ENCODE measurements at places on chromosomes 5 and 9. TPM values are rescaled to one million over a fixed set of nuclear protein-coding genes. Genes with fewer than 3 reads are reported as not detected.

Gene ZNF462
- 3.5 TPM for polyA plus RNA-seq

Gene F2RL1
- polyA plus RNA-seq, result 0.15 TPM

Gene TAF11L12
- polyA plus RNA-seq, result not detected

Gene HDHD3
- polyA plus RNA-seq, result 14.2 TPM

Gene GZMA
- polyA plus RNA-seq, result not detected

Gene PDCD1LG2
- polyA plus RNA-seq, result 61.9 TPM

Gene NPR2
- 30.1 TPM for polyA plus RNA-seq

Gene ROPN1L
- polyA plus RNA-seq, result 0.54 TPM

Gene ECM2
- 1.9 TPM for polyA plus RNA-seq

Gene DENND4C
- polyA plus RNA-seq, result 12.2 TPM

Gene JAKMIP2
- not detected for polyA plus RNA-seq

Gene PLPP7
- polyA plus RNA-seq, result 3.9 TPM

DNA sequence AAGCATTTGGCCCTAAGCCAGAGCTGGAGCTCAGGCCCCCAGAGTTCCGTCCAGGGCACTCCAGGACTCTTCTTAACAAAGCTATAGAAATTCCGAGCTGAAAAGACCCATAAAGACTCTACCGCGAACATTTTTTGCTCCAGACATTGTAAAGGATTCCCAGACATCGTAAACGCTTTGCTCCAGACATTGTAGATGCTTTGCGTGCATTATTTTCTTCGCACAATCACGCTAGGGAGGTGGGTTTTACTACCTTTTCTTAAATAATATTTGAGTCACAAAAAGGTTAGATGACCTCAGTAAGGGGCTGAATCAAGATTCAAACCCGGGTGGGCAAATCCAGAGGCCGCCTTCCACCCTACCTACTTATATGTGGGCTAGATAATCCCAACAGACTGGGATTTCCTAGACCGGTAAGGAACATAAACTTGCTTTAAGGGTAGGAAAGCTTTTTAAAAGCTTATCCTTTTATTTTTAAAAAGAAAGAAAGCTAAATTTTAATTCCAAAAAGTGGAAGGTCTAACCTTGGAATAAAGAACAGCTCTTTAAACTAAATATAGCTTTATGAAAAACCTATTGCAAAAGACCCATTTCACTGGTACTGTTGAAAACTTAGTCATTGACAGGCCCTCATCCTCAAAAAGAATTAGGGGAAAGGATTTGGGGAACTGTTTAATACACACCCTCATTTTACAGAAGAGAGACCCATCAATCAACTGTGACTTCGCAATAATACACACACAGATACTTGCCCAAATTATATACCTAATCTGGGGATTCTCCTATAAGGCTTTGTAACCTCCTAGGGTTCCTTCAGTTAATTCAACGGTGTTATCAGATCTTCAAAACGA, 822 bp upstream of the TNIP1 start:
- no peak for DNase-seq

- DNase-seq, result no peak
These were observed 19.2 kb downstream of the IRF1 start for GRCh38 chr5:132471151-132471907.

GRCh38 chr9:16624744-16625117, 245.7 kb downstream of the BNC2 start:
- DNase-seq, result no peak

DNA sequence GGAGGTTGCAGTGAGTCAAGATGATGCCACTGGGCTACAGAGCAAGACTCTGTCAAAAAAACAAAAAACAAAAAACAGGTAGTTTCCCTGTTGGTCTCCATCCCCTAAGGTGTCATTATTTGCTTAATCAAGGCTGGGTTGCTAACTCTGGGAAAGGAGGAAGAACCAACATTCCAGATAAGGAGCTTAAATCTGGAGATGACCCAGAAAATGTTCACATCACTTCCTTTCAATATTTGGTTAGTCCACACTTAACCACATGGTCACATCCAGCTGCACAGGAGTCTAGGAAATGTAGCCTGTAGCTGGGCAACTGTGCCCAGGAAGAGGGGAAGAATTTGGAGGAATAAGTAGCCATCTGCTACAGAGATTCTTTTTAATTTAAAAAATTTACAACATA, 25.9 kb upstream of the MEGF9 start:
- no peak for DNase-seq

- no peak for DNase-seq
These were observed 2.4 kb downstream of the TLR4 start for GRCh38 chr9:117706421-117707116.

DNA sequence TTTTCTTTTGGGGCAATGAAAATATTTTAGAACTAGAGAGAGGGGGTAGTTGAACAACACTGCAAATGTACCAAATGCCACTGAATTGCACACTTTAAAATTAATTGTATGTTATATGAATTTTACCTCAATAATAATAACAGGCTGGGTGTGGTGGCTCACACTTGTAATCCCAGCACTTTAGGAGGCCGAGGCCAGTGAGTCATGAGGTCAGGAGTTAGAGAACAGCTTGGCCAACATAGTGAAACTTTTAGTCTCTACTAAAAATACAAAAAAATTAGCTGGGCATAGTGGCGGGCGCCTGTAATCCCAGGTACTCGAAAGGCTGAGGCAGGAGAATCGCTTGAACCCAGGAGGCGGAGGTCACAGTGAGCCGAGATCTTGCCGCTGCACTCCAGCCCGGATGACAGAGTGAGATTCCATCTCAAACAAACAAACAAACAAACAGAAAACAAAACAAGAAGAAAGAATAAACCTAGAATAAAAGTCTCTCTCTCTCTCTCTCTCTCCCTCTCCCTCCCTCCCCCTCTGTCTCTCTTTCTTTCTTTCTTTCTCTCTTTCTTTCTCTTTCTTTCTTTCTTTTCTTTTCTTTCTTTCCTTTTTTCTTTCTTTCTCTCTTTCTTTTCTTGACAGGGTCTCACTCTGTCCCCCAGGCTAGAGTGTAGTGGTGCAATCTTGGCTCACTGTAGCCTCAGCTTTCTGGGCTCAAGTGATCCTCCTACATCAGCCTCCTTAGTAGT, 91.1 kb downstream of the BASP1 start:
- no peak for DNase-seq

DNA sequence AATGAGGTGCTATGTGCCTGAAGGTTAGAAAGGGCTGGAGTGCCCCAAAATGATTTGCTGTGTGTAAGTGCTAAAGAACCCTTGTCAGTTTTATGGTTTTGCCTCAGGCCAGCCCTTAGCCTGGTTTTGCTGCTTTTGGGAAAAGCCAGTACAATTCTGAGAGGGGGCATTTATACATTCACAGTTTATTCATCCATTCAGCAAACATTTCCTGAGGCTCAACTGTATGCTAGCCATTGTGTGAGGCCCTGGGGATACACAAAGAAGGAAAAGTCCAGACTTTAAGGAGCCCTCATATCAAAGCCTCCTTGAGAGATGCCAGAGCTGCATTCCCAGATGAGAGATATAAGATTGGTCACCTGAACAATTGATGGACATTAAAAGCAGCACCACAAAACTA, 115.2 kb upstream of the PLCXD3 start:
- DNase-seq, result no peak

GRCh38 chr9:116975126-116975525, 288.0 kb downstream of the TRIM32 start:
- no peak for DNase-seq

DNA sequence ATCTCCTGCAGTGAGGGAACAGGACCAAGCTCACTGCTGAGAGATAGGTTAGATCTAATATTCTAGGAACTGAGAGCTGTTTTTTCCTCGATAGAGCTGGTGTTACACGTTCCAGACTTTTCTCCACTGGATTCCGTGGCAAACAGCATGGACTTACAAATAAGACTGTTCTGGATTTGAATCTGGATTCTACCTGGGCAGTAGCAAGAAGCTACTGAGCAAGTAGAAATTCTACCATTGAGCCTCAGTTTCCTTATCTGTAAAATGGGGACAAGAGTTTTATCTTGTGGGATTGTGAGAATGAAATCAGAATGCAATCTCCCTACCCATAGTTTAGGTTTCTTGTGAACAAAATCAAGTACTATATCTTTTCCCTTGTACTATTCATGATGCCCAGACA, 238.7 kb upstream of the TRIM32 start:
- DNase-seq, result no peak

- no peak for DNase-seq
These were observed 113.4 kb downstream of the PAPPA start for GRCh38 chr9:116267021-116267420.

- no peak for DNase-seq
These were observed 344.3 kb upstream of the ARRDC3 start for GRCh38 chr5:91727463-91727862.

GRCh38 chr5:23451156-23451555, 56.3 kb upstream of the PRDM9 start:
- no peak for DNase-seq

GRCh38 chr5:78005021-78005785, 229.1 kb upstream of the TBCA start:
- no peak for DNase-seq

GRCh38 chr9:135326141-135326540, 153.4 kb upstream of the PPP1R26 start:
- no peak for DNase-seq

DNA sequence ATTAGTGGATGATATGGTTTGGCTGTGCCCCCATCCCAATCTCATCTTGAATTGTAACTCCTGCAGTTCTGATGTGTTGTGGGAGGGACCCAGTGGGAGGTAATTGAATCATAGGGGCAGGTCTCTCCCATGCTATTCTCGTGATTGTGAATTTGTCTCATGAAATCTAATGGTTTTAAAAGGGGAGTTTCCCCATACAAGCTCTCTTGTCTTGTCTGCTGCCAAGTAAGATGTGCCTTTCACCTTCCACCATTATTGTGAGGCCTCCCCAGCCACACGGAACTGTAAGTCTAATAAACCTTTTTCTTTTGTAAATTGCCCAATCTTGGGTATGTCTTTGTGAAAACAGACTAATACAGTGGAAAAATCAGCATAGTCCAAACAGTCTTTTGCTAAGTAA, 235.5 kb downstream of the TMEM161B start:
- DNase-seq, result no peak

DNA sequence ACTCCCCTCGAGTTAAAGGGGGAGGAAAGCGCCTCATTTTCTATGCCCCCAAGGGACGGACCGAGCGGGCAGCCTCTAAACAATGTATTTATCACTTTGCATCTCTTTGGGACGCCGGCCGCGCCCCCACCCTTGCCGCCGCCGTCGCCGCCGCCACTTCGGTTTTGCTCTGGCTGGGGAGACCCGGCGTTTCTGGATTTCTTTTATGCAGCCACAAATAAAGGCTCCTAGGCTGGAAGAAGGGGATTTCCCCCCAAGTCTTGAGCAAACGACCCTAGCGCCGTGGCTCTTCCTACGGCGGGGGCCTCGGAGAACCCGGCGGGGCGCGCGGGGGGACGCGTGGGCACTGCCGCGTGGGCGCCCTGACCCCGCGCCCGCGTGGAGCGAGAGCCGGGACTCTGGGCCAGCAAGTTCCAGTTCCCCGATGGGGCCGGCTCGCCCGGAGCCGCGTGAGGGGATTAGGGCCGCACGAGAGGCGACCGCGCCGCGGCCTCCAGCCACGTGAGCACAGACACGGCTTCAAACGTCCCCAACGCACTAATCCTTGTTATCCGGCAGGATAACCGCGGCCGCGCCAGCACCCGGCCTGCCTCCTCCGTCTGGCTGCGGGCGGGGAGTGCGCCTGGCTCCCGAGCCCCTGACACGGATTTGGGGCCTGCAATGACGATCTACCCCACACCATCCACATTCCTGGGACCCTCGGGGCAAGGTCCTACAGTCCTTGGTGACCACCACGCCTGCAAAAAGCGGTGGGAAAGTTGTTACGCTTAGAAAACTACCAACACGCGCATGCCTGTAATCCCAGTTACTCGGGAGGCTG, 7.9 kb upstream of the NEUROG1 start:
- no peak for DNase-seq

- DNase-seq, result no peak
These were observed 43.5 kb upstream of the ANKDD1B start for GRCh38 chr5:75567710-75568109.

Data from BJ (cell line).